ENCODE measurements at places on chromosomes 2 and 18.

DNA sequence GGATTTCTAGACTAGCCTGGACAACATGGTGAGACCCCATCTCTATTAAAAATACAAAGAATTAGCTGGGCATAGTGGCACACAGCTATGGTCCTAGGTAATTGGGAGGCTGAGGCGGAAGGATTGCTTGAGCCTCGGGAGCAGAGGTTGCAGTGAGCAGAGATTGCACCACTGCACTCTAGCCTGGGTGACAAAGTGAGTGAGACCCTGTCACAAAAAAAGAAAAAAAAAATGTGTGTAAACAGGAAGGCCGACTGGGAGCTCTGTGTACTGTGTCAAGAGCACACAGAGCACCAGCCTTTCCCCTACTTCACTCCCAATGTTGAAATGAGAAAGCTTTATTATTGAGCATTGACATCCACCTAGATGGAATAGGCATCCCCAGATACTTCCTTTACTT lies 681.7 kb upstream of the FSHR start:
- DNase-seq: no peak

- DNase-seq: no peak
These were observed 300.3 kb upstream of the MGAT5 start for GRCh38 chr2:133953524-133953923.

GRCh38 chr2:27962006-27962405 lies 71.5 kb downstream of the BABAM2 start:
- no peak for DNase-seq

DNA sequence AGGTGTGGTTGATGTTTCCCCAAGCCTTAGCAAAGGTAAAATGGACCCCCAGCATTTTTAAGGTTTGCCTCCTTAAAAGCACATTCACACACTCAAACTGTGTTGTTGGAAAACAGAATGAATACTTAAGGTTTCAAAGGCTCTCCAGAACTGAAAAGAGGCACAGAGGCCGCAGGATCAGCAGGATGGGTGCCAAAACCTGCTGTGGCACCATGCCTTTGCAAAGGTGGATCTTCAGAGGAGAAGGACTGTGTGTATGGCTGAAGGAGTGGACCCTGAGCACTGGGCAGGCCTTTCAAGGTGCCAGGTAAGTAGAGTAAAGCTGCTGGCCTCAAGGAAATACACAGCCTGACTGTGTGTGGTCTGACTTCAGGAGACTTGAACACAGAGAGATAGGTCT lies 127.3 kb downstream of the XRCC5 start:
- DNase-seq: peak; percentile 26

- DNase-seq: peak; percentile 89
These were observed 43.3 kb upstream of the PLB1 start for GRCh38 chr2:28452534-28453081.

All from stimulated activated effector memory CD8-positive, alpha-beta T cell treated with anti-CD3 and anti-CD28 coated beads, Interleukin-12 subunit alpha, Interleukin-12 subunit beta, amount 100 ng/mL, for 72 hours (primary cell).